Stimulated activated CD8-positive, alpha-beta memory T cell treated with anti-CD3 and anti-CD28 coated beads, Interleukin-4, amount 100 ng/mL, for 4 hours (primary cell): ENCODE measurements at places on chromosomes 2 and 18.

DNA sequence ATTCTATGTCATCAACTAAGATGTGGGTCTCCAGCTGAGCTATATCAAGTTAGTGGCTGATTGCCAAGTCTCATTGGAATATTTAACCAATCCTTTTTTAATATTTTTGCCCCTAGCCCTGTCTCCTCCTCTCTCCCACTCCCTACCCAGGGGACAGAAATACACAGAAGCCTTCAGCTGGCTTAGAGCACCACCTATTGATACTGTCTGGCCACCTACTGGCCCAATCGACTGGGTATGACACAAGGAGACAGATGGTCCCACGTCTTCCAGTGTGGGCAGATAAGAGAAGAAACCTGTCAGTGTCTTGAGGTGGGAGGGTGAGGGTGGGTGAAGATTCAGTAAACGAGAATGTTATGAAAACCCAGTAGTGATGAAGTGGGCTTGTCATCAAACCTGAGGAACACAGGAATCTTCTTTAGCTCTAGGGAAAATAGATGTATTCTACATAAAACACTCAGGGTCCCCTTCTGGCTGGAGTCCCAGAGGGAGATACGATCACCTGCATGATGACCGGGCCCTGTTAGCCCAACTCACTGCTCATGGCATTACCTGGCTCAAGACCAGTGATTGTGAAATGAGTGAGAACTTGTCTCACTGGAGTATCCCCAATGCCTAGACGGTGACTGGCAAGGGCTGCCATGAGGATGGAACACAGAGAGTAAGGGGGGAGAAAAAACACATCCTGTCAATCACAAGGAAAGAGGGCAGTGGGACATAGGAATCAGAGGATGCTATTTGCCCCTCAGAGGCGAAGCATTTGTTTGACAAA lies 26.7 kb downstream of the POLR1A start:
- no peak for DNase-seq

DNA sequence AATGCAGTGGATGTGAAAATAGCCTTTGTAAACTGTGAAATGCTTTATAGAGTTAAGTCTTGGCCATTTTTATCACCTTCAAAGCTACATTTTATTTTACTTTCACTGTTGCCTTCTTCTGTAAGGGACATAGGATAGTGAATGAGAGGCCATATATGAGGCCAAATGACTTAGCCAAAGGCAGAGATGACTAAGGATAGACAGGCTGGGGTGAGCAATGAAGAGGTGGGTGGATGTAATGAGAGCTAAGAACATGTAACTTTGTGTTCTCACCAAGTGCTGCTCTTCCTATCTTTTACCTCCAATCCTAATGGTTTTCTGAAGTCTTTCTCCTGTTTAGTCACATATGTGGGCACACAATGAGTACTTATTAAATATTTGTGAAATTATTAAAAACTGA lies 101.9 kb downstream of the MBD5 start:
- no peak for DNase-seq

DNA sequence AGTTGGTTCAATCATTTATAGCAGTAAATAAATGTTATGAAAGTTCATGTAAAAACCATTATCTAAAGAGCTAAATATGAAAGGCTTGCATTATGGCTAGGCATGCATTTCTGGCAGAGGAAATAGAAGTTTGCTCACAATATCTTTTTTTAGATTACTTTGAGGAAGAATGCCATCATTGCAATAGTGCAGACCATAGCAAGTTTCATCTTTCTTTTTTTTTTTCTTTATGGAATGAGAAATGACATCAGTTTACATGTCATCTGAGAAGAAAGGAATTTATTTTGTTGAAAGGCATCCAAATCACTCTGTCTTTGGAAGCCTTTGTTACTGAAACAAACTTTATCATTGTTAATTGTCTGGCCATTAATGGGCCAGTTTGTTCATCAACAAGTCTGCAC lies 74.5 kb upstream of the NCKAP5 start:
- no peak for DNase-seq

- DNase-seq: no peak
Measured at GRCh38 chr2:9082158-9082557, 78.7 kb upstream of the MBOAT2 start.
